ENCODE measurements at places on chromosomes 1 and 21.
A peak's percentile ranks its signal among the peaks of the same experiment; 100 is the strongest.

DNA sequence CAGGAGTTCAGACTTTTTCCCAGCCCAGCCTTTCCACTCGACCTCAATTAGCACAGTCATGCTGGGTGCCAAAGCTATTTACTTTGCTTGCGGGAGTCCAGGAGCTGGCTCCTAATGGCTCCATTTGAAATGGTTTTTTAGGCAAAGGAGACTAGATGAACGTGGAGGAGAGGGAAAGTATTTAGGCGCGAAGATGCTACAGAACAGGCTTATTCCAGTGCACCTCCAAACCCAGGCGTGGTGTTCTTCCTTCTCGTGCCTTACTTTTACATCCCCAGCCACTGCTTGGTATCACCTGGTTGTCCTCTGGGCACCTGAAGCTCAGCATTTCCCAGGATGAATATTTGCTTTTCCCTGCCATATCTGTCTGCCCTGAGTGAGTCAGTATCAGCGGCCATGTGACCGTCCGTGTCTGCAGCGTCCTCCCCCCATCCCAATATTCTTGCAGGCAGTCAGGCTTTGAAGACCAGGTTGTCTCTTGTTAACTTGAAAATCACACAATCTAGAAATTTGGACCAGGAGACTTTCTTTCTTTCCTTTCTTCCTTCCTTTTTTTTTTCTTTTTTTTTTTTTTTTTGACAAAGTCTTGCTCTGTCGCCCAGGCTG, 198.5 kb downstream of the DYRK1A start:
- DNase-seq, result no peak

DNA sequence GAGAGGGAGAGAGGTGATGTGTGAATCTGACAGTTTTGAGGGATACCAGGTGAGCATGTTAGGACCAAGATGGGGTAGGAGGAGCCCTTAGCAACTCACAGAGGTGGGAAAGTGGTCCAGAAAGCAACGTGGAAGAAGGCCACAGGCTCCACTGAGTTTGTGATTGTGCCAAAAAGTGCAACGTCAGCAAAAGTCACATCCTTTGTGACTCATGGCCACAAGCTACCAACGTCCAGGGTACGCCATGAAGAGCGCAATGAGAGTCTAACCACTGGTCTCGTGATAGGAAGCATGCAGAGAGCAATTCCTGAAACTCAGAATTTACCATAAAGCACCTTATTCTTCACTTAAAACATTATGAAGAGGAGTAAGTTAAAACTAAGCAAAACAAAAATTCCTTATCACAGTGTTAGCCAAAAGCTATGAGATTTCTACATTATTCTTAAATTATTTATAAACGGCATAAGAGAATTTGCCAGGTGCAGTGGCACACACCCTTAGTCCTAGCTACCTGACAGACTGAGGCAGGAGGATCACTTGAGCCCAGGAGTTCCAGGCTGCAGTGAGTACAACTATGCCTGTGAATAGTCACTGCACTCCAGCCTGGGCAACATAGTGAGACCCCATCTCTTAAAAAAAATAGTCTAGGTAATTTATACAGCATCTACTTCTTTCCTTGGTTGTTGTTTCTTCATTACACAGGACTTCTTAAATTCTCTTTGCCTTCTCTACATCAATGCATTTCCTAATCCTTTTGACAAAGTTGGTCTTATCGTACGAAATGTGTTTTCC, 55.2 kb downstream of the COLGALT2 start:
- DNase-seq, result no peak

GRCh38 chr1:85318217-85318616, 41.8 kb upstream of the BCL10 start:
- DNase-seq, result no peak

GRCh38 chr1:181479137-181479745, 4.1 kb upstream of the CACNA1E start:
- DNase-seq, result peak; percentile 47

DNA sequence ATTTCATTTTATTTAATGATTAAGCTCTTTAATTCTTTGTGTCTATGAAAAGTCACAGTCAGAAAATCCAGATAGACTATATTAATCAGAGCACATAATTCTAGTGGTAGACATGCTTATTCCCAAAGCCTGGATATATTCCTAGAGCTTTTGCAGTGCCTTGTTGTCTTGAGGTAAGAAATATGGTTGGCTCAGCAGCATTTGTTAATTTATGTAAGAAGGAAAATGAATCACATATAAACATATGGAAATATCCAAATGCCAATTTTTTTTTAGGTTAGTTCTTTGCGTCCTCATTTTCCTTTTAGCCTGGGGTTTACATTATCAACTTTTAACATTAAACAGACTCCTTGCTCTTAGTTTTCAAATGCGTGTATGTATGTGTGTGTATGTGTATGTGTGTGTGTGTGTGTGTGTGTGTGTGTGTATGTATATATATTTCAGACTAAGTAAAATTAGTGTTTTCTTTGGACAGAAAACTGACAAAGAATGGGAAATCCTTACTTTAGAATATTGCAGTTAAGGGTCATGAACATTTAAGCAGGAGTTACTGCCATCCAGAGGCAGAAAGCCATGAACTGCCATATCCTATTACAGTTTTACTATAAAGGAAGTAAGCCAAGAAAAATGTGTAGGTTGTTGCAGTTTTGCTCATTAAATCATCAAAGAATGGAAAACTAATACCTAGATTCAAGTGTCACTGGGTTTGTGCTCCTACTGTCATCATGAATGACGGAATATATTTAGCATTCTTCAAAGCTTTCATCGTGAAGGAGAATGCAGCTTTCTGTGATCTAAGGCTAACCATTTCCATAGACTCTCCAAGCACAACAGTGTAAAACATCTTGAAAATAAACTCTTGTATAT, 477.1 kb upstream of the NR5A2 start:
- no peak for DNase-seq

- no peak for DNase-seq
Measured at GRCh38 chr1:10967090-10967489, 45.4 kb upstream of the TARDBP start.

GRCh38 chr1:62228136-62228882, 33.7 kb downstream of the L1TD1 start:
- DNase-seq, result no peak

- DNase-seq, result no peak
Measured at GRCh38 chr1:2468540-2468939, 7.5 kb upstream of the PLCH2 start.

DNA sequence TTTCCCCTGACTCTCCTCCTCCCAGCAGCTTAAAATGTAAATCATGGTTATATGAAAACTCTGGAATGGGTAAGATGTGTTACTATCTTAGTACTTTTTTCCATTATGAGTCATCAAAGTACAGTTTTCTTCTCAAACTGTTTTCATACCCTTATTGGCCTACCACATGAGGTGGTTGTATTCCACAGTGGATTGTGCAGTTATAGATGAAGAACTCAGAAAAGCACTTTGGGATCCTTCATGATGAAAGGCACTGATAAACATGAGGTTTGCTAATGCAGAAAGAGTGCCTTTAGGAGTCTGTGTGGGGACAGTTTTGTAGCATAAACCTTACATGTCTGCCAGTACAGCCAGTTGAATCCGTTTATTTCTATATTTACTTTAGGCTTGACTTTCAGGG, 32.0 kb upstream of the MYOCOS start:
- no peak for DNase-seq

- DNase-seq, result peak; percentile 68
Measured at GRCh38 chr1:54230507-54231339, 30.8 kb downstream of the MRPL37 start.

GRCh38 chr1:238652346-238652968, 733.9 kb upstream of the CHRM3 start:
- DNase-seq, result no peak

DNA sequence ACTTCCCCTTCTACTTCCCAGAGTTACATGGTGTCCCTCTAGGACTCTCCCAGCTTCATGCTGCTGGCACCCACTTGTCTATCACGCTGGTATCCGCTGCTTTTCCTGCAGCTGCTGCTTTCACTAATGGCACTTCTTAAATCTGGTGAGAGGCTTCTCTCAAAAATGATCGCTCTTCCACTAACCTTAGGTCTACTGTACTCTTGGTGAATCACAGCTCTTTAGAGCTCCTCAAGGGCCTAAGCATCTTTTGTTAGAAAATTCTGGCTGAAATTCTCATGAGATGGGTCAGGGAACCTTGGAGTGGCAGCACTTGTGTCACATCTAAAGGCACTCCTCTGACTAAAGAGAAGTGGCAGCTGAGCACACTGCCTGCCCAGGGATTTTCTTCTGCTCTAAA, 32.1 kb downstream of the ZMYND12 start:
- no peak for DNase-seq

- DNase-seq, result no peak
Measured at GRCh38 chr1:22551591-22551990, 11.7 kb upstream of the EPHA8 start.

DNA sequence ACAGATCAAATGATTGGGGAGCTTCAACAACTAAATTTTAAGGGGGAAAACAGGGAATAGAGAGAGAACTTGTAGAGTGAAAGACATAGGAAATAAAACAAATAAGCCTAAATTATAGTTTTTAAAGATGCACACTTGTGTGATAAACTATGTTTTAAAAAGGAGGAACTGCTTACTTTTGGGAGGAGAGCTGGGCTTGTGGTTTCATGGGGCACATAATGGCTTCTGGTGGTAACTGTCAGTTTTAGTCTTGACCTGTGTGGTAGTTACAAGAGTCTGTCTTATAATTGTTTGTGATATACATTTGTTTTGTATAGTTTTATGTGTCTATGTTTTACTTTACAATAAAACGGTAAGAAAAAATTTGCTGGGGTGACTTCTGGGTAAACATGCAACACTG, 165.3 kb downstream of the COL24A1 start:
- no peak for DNase-seq

DNA sequence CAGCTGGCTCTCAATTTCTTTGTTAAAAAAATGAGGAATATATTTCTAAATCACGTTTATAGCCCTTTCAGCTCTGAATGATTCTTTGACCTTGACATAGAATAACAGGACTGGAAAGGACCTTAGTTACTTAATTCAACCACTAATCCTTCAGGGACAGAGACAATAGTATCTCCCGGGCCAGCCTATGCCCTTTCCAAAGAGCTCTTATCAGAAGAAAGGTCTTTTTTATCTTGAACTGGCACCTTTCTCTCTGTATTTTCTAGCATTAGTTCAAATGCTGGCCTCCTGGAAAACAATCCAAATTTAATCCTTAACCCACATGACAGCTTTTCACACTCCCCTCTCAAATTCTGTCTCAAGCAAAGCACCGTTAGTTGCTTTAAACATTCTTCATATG, 44.8 kb upstream of the FBXO28 start:
- peak; percentile 87 for DNase-seq

DNA sequence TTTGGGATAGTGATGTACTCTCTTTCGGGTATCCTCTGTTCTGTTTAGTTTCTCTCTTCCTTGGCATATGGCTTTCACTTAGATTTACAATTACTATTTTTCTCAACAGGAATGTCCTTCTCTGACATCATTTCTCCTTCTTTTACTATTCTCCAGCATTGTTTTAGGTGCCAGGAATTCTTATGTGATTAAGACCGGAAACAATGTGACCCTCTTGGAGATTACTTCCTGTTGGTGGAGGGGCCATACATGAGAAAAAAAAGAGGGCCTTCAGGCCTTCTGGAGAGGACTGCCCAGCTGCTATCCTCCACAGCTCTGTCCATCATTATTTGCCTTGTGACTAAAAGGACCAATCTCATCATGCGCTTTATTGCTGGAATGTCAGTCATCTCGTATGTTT, 50.4 kb upstream of the ADAMTS5 start:
- no peak for DNase-seq

DNA sequence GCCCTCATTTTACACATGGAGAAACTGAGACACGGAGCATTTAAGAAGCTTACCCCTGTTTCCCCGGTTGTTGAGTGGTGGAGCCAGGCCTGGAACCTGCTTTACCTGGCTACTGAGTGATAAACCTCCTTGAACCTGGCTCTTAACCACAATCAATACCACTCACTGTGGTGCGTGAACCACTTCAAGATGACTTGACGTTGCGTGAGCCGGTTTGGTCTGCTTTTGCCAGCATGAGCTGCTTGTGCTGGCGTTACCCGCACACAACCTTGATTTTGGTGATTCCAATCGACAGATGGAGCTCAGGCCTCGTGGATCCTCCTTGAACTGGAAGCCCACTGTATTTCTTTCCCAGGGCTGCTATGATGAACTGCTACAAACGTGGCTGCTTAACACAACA, 6.1 kb upstream of the TINAGL1 start:
- DNase-seq, result no peak

DNA sequence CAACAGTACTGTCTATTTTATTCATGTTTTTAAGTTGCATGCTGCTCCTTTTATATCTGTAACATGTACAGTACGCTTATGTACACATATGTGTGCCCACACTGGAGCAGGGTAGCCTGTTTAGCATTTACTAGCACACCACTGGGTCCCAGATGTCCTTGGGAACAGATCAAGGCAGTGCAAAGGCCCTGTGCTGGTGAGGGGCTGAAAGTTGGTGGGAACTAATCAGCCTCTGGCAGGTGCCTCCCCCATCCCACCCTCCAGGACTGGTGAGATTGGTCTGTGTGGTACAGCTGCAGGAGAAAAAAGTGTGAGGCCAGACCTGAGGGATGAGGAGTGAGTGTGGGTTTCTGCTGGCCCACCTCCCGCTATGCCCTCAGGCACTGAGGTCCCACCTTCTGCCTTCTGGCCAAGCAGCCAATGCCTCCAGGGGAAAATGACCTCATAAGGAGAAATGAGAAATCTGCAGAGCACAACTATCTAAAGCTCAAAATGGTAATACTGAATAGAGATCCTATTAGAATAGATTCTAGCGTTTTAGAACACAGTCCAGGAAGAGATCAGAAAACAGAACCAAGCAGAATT, 58.9 kb downstream of the POFUT2 start:
- DNase-seq, result no peak

- DNase-seq, result no peak
Measured at GRCh38 chr1:181635110-181635509, 151.8 kb downstream of the CACNA1E start.

DNA sequence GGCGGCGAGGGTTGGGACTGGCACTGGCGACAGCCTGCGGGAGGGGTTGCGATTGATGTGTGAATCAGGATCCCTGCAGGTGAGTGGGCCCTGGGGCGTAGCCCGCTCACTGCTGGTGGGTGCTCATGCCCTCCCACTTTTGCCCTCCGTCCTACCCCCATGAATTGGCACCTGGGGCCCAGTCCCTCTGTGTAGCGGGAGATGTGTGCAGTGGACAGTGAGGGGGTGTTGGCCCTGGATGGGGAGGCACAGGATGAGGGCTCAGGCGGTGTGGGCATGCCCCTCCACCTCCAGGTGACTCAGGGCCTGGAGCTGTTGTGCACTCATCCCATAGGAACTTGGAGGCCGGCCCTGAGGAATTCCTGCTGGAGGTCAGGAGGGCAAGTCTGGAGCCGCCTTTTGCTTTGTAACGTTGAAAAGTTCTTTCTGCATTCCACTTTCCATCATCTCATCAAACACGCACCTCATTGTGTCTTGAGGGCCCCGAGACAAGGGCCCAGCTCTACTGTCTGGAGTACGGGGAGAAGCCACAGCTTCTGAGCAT, 3.0 kb downstream of the PEAR1 start:
- DNase-seq, result no peak

DNA sequence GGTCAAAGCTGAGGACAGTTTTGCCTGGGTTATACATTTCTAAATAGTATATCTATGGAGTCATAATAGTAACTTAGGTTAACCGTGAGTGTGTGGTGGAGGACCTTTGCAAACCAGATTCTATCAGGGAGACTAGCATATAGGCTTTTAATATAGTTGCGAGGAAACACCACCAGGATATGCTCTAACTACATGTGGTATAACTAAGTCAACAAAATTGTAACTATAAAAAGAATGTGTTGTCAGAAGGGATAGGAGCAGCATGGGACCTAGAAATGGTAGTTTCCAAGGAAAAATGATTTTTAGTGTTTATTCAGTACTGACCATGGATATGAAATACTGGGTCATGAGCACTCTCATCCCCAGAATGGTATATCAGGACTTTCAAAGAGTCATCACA, 338.1 kb downstream of the TGFB2 start:
- no peak for DNase-seq

- peak; percentile 78 for DNase-seq
Measured at GRCh38 chr21:46295996-46296752, 10.0 kb downstream of the YBEY start.

Measured in erythroblast (primary cell).